ENCODE measurements at places on chromosomes 16 and 17.

DNA sequence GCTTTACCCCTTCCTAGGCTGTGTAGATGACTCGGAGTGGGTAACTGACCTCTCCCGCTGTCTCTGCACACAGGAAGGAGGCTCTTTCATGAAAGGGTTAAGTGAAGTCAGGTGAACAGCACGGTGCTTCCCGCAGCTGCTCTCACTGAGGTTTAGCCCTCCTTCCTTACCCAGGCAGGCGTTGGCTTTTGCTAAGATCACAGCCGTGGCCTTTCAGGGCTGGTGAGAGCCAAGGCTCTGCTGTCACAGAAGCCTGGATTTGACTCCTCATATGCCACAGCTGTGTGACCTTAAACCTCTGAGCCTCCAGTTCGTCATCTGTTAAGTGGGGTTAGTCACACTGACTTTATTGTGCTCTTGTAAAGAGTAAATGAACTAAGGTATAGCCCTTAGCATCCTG is 90.9 kb upstream of the PLCG2 start:
- no peak for DNase-seq

GRCh38 chr17:4856937-4857314 is 23.8 kb downstream of the MINK1 start:
- no peak for DNase-seq

DNA sequence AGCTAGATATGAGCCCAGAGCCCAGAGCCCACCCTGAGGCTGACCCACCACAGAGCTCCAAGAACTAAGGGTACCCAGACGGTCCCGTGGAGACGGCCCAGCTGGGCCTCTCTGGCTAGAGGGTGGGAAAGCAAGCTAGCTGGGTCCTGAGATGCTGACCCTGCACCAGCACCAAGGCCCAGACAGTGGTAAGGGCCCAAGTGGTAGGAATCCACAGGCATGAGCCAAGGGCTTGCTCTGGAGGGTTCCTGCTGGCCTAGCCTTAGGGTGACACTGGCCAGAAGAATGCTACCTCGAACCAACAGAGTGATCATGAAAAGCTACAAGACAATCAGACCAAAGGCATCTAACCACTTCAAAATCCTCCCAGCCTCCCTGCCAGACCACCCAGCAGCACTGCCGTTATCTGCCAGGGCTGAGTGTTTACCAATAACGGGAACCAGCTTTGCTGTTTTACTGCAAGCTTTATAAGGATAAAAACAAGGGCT is 13.2 kb downstream of the HIC1 start:
- DNase-seq, result no peak

- DNase-seq, result peak; percentile 66
These were observed 18.8 kb upstream of the GAA start for GRCh38 chr17:80082403-80083135.

DNA sequence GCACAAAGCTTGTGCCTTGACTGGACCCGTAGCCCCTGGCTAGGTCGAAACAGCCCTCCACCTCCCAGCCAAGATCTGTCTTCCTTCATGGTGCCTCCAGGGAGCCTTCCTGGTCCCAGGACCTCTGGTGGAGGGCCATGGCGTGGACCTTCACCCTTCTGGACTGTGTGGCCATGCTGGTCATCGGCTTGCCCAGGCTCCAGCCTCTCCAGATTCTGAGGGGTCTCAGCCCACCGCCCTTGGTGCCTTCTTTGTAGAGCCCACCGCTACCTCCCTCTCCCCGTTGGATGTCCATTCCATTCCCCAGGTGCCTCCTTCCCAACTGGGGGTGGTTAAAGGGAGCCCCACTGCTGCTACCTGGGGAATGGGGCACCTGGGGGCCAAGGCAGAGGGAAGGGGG is 3.5 kb downstream of the CTRL start:
- DNase-seq, result no peak

GRCh38 chr17:63071797-63072196 is 105.8 kb downstream of the TANC2 start:
- no peak for DNase-seq

DNA sequence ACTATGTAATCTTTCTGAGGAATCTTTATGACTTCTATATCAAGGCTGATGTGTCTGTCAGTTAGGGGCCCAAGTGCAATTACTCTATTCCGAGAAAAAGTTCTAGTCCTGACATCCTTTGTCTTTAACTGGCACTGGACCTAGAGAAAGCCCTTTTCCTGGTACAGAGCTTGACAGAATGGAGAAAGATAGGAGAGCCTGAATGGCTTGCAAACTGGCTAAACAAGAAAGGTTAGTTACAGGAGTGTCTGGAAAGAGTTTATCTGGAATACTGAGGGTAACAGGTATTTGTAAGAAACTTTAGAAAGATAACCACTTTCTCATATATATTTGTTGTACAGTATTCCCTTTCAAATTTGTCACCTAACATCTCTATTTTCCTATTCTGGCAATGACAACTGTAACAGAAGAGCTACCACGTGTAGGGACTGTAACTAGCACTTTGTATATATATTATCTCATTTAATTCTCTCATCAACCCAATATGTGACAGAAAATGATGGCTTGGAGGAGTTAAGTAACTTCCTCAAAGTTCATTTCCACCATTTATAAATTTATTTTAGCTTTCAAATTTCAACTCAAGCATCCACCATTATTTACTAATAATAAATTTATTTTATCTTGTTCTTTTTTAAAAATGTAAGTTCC is 97.4 kb upstream of the C17orf78 start:
- DNase-seq, result no peak

- DNase-seq, result no peak
These were observed 19.0 kb upstream of the ADCY7 start for GRCh38 chr16:50247123-50247905.

DNA sequence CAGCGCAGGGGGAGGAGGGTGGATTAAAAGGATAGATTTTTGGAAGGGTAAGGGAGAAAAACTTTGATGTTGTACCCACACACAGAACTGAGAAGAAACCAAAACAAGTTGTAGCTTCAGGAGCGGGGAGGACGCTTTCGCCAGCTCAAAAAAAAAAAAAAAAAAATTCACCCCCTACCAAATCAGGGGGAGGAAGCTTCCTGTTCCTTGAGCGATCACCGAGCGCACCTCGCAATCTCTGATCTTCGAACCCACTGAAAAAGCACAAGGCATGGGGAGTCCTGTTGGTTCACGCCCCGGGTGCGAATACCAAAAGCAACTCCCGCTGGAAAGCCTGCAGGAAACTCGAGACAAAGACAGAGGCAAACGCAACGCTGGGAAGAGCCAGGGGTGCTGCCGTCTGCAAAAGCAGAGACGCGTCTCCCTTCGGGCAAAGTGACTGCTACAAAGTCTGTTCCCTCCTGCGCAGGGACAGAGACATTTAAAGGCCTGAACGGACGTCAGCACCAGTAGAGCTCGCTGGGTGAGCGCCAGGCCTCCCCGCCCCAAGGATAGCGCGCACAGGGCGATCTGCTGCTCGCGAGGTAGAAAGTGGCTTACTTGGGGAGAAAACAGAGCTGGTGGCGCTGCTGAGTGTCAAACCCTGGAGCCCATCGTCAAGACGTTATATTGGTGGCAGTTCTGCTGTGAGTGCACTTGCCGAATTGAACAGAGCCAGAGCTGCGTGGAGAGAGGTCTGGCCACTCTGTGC is 190.4 kb downstream of the USP22 start:
- no peak for DNase-seq

DNA sequence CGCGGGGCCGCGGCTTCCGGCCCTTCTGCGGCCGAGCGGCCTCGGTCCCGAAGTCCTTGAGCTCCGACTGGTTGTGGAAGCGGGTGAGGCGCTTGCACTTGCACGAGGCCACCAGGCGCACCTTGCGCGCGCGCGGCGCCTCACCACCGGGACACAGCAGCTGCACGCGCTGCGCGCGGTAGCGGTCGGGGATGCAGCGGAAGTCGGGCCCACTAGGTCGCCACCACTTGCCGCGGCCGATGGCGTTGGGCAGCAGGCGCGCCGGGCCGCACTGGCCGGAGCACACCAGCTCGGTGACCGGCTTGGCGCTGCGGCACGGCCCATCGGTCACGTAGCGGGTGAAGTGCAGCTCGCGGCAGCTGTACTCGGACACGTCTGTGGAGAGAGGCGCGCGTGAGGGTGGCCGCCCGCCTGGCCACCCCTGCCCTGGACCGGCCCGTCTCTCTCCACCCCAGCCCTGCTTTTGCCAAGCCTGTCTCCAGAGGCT is 3.2 kb downstream of the SOST start:
- peak; percentile 30 for DNase-seq

DNA sequence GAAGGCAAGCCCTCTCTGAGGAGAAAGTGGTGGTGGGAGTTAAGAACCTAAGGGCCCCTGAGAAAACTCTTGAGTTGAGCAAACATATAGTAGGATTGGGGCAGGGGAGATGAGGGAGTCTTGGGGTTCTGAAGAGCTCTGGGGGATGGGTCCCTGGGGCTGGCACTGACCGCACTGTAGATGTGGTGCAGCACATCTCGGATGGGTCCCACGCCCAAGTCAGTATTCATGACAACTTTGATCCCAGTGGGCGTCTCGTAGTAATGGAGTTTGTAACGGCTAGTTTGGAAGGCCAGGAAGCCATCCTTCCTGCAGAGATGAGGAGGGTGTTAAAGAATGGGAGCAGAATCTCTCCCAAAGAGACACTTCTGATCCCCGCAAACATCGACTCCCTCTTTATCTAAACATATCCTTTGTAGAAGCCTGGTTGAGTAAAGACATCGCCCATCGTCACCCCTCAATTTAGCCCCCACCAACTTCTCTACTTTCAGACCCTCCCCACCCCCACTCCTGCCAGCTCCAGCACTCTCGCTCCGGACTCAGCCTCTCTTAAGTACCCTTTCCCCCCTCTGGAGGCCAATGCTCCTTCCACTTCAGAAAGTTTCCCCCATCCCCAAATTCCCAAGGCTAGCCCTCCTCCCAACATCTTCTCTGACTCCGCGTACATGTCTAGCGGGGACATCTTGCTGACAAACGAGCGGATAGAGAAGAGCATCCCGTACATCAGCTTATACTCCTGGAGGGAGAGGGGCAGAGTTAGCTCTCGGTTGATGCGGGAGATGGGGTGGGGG is 710 bp downstream of the TRAPPC1 start:
- DNase-seq, result no peak

GRCh38 chr16:85418978-85419491 is 194.1 kb upstream of the GSE1 start:
- DNase-seq, result no peak

DNA sequence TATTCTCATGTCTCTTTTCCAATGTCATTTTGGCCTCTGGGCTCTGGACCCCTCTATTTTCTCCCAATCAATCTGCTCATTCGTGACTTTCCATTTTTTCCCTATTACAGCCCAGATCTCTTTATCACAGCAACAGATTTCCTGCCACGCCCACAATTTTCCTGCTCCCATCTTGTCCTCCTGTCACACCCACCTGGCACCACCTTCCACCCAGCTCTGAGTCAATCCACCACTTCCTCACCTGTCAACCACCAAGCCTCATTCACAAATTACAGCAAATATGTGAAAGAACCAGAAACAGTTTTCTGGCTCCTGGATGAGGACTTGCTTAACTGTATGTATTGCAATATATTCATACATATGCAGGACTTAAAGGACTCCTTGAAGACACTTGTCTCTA is 311.3 kb downstream of the GRIN2A start:
- no peak for DNase-seq

- no peak for DNase-seq
These were observed 38.8 kb downstream of the IST1 start for GRCh38 chr16:71933913-71934695.

DNA sequence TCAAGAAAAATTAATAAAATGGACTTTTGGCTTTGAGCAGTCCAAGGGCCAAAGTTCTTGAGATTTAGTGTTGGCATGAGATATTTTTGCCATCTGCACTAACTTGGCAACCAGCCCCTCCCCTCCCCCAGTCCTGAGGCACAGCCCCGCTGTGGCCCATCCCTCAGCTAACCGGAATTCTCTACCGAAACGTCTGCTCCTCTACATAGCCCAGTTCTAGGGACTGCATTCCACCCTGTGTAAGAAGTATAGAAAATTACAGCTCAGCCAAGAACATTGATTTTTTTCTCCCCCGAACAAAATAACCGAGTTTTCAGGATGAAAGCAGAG is 97.5 kb downstream of the AMFR start:
- DNase-seq, result no peak

DNA sequence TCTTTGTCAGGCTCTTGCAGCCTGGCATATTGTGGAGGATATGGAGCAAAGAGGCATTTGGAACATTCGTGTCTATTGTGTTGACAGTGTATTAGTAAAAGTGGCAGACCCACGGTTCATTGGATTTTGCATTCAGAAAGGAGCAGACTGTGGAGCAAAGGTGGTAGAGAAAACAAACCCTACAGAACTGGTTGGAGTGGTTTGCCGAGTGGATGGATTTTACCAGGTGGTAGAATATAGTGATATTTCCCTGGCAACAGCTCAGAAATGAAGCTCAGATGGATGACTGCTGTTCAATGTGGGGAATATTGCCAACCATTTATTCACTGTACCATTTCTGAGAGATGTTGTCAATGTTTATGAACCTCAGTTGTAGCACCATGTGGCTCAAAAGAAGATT is 44.5 kb downstream of the EFCAB13 start:
- DNase-seq, result no peak

- no peak for DNase-seq
These were observed 160.0 kb downstream of the MAP2K6 start for GRCh38 chr17:69574257-69575197.

- DNase-seq, result no peak
These were observed 10.0 kb downstream of the GGA2 start for GRCh38 chr16:23500212-23500861.

GRCh38 chr17:48543854-48544348 is 1.0 kb downstream of the HOXB2 start:
- peak; percentile 54 for DNase-seq

DNA sequence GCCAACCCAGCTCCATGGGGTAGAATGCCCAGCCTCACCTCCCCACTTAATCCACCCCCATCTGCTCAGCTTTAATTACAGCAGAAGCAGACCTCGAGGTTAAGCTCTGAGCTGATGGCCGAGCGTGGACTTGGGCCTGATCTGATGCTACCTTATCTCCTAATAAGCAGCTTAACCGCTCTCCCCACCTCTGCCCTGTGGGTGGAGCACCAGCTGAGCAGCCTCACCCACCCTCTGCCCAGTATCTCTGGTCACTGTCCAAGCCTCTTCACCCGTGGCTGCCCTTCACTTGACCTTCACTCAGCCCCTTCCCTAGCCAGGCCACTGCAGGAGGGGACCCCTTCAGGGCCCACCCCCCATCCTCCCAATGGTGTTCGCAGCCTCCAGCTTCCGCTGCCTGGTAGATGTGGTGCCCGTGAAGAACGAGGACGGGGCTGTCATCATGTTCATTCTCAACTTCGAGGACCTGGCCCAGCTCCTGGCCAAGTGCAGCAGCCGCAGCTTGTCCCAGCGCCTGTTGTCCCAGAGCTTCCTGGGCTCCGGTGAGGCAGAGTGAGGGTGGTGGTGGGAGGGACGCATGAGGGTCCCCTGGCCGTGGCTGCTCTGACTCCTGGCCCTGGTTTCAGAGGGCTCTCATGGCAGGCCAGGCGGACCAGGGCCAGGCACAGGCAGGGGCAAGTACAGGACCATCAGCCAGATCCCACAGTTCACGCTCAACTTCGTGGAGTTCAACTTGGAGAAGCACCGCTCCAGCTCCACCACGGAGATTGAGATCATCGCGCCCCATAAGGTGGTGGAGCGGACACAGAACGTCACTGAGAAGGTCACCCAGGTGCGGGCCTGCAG is 6.8 kb downstream of the KCNH6 start:
- DNase-seq, result no peak

GRCh38 chr17:29566473-29567303 is at the start of gene ABHD15:
ABHD15 (minus strand) TSS chr17:29567037; CDS start chr17:29566966, 71 bp downstream.
- peak; percentile 62 for DNase-seq

Data from stimulated activated CD4-positive, alpha-beta T cell treated with anti-CD3 and anti-CD28 coated beads, Interleukin-2, amount 100 ng/mL, for 24 hours (primary cell).